ENCODE measurements at places on chromosomes 1 and 21.
A peak's percentile ranks its signal among the peaks of the same experiment; 100 is the strongest.

DNA sequence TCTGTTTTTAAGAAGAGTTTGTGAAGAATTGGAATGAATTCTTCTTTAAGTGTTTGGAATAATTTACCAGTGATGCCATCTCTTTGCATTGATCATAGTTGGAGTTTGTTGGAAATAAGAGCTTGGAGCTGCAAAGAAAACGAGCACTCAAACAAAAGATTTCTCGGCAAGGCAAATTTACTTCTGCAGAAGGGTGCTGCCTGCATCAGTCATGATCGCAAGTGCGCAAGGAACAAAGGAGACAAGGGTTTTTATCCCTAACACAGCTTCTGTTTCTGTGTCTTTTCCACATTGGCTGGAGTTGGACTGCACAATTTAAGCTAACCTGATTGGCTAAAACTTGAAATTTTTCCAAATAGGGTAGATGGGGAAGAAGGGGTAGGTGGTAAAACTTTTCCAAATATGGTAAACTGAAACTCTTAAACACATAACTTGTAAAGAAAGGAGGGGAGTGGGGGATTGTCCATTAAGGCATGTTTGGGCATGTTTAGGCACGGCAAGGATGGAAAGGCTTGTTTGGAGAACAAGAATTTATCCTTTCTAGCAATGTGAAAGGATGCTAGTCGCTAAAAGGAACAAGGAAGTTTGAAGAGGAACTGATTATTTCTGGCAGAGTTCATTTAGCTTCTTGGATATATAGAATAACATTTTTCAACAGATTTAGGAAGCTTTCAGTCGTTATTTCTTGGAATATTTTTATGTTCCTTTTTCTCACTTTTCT lies 3.5 kb upstream of the AADACL4 start:
- DNase-seq = no peak

GRCh38 chr1:4227986-4228385 lies 327.9 kb upstream of the C1orf174 start:
- no peak for DNase-seq

DNA sequence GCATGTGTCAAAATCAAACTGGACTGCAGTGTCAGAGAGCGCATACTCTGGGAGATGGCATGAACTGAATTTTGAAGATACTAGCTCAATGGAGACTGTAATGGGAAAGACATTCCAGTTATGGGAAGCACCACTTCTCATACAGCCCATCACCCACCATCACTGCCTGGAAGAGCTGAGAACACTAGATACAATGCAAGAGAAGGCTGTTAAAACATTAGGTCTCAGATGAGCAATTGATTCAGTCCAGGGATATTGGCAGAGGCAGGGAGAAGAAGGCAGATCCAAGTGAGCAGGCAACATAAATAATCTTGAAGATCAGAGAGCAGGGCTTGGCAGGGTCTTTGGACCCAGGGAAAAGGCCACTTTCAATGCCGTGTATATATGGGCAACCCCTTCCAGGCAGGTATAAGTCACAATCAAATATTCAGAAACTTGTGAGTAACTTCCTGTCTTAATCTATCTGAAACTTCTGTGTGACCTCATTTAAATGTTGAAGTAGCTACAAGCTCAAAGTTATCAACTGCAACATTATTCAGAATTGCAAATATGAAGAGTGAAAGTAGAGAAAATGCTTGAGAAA lies 290.3 kb upstream of the SGIP1 start:
- no peak for DNase-seq

DNA sequence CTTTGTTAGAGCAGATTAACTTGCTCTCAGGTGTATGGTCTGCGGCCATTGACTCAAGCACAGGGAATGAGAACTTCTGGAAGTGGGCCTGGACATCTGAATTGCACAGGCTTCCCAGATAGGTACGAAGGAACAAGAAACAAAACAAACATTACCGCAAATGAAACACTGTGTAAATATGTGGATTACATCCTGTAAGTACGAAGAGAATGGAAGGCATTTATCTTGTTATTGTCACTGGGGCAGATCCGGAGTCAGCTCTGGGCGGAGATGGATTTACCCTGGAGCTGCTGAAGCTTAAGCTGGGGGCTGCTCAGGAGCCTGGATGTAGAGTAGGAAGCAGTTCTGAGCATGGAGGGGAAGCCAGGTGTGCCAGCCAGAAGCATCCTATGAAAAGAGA lies 6.8 kb downstream of the HES2 start:
- DNase-seq = no peak

DNA sequence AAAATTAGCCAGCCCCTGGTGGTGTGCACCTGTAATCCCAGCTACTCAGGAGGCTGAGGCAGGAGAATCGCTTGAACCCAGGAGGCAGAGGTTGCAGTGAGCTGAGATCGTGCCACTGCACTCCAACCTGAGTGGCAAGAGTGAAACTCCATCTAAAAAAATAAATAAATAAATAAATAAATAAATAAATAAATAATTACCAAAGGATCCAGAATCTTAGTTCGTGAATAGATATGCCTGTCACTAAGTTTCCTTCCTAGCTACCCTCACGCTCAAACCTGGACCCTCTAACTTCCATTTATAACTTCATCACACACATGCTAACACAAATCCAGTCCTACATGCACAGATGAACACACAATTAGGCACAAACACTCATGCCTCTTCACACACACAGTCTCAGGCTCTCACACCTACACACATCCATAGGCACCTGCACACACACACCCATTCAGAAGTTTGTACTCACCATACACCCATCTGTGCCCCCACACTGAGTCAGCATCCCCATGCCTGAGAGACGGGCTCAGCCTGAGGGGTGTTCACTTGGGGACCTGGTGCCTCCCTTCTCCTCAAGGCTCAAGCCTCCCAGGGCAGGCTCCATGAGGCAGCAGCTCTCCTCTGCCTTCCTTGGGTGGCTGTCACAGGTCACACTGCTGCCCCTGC lies 61.5 kb downstream of the LACTBL1 start:
- no peak for DNase-seq

DNA sequence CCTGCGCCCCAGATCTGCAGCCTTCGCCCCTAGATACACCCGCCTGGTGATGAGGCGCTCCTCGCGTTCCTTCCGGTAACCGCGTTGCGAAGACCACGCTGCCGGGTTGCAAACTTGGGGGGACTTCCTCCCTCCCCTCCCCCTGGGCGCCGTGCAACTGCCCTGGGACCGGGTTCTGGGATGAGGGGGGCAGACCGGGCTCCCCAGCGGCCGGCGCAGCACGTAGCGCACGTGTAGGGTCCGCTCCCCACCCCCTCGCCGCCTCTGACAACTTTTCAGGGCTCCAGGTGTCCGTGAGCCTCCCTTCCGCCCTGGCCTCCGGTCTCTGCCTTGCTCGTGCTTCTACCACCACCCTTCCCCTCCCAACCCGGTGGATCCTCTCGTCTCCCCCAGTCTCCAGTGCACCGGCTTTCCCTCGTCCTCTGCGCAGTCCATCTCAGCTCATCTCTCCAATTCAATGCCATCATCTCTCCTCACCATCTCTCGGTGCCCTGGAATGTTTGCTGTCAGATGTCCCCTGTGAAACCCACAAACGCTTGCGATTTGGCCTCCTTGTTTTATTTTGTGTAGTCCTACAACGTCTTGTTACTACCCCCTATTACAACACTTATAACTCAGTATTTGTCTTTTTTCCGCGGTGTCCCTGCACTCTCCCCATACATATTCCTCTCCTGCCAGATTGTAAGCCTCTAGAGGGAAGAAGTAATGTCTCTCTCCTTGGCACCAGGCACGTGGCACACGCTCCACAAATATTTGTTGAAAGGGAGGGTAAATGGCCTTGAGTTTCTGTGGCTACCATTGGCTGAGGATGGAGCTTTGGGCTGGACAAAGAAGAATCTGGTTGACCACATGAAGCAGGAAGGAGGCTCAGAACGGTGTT lies 782 bp downstream of the PCAT6 start:
- DNase-seq = peak; percentile 44

GRCh38 chr1:105172788-105173187 lies 1423.1 kb downstream of the AMY1C start:
- no peak for DNase-seq

GRCh38 chr1:8091691-8092090 lies 65.6 kb upstream of the ERRFI1 start:
- DNase-seq = no peak

- no peak for DNase-seq
These were observed 3.7 kb upstream of the PAQR6 start for GRCh38 chr1:156251527-156251926.

- no peak for DNase-seq
These were observed 8.9 kb upstream of the RBM34 start for GRCh38 chr1:235169986-235170385.

DNA sequence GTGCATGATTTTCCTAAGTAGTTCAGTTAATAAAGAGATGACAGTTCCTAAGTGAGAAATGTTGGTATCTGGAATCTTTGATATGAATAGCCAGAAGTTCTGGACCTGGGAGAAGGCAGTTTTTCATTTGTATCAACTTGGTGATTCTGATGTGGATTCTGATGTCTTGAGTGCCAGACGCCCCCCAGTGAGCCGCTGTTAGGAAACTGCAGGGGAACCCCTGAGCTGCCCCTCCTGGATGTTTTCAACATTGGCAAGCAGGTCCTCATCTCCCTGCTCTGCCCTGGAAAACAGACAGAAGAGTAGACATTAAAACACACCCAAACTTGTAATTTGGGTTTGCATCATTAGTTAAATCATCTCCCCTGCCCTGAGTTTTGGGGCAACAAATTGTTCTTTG lies 7.4 kb downstream of the ETS2 start:
- no peak for DNase-seq

- DNase-seq = no peak
These were observed 77.0 kb downstream of the ZMYM4 start for GRCh38 chr1:35345439-35345981.

- DNase-seq = no peak
These were observed 73.7 kb downstream of the EPHB2 start for GRCh38 chr1:22784317-22784716.

GRCh38 chr1:17314491-17314971 lies 6.5 kb downstream of the PADI4 start:
- DNase-seq = no peak

DNA sequence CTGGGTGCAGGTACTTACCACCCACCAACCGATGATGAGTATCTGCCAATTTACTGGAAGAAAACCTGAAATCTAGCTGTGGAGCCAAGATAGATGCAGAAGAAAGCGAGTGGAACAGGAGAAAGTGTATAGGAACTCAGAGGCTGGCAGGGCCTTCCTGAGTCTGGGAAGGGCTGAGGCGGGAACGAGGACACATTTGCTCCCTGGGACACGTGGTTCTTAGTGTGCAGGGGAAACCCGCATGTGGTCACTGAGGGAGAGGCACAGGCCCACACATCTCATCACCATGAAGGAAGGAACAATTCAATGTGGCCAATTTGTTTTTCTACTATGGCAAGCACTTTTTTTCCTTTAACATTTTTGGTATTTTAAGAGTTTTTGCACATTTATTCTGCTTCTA lies 8.2 kb downstream of the RYR2 start:
- DNase-seq = no peak

DNA sequence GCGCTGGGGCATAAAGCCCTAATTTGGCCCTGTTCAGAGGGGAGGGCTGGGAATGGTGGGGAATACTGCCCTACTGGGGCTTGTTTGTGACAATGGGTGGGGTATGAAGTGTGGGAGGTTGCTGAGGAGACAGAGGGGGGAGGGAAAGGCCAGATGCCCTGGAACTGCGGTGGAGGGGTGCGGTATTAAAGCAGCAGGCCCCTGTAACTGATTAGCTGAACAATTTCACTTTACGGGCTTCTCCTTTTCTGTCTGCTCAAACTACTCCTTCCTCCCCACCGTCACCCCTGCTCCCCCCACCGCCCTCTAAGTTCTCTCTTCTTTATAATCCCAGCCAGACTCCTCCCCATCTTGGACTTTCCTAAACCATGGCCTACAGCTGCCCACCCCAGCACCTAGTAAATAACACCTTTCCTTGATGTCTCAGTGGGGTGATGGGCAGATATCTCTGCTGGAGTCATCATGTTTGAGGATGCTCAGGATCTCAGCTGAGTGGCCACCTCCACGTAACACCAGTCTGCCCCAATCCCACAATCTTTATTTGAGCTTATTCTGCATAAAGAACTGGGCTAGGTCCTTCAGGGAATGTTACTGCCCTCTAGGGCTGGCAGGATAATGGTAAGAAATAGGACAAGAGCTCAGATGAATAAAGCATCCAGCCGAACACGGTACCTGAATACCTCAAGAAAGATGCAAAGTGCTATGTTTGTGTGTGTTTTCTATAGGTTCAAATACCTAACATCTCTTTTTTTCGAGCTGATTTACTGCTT lies 33.5 kb downstream of the XCL1 start:
- no peak for DNase-seq

- DNase-seq = no peak
These were observed at the start of gene GJA5 for GRCh38 chr1:147760481-147761260. Gene GJA5 (minus strand): TSS chr1:147760602. CDS start chr1:147759238, 1,364 bp downstream.

DNA sequence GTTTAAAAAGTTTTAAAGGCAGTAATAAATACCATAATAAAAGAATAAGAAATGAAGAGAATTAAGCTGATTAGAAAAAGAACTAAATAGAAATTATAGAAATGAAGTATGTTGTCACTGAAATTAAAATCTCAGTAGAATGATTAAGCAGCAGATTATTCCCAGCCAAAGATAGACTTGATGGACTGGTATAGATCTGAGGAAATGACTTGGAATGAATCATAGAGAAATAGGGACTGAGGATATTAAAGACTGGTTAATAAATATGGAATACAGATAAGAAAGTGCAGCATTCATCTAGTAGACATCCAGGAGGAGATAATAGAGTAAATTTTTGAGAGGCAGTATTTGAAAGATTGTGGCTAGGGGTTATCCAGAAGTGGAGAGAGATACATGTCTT lies 28.7 kb downstream of the MARK1 start:
- no peak for DNase-seq

DNA sequence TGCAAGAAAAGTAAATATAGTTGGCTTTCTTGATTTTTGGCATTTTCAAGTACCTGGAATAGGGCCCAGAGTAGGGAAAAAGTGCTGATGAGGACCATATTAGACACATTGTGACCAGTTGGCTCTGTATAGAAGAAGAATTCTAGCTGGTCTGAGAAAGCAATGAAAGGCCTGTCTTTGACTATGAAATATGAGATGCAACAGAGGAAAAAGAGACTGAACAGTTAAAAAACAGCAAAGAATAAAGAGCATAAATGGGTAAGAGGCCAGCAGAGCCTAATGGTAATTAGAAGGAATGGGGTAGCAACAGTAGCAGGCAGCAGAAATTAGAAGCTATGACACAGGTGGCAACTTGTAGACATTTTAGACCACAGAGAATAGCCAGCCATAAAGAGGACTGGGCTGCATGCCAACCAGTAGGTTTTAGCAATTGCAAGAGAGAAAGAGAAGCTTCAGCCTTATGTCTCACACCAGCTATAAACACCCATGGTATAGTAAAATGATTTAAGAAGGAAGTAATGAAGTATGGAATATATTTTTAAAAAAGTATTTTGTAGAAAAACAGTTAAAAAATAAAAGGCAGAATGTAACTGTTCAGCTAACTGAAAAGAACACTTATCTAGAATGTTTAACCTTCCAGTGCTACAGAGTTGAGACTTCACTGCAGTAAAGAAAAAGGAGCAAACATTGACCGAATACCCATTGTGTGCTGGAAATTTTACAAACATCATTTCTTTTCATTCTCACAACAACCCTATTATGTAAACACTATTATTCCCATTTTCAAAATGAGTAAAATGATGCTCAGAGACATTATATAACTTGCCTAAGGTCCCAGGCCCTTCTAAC lies 114.1 kb downstream of the LHX4 start:
- DNase-seq = no peak

- DNase-seq = no peak
These were observed 55.6 kb upstream of the ABCD3 start for GRCh38 chr1:94362466-94363058.
